Placental pericyte (primary cell): ENCODE measurements at places on chromosomes 3 and 15. TPM values are rescaled to one million over a fixed set of nuclear protein-coding genes. Genes with fewer than 3 reads are reported as not detected.

Gene LMAN1L
- under 0.01 TPM in 1 of 2 replicates, not detected in the other for total RNA-seq

Gene RAMAC
- 32.1 and 41.6 TPM in 2 replicates for total RNA-seq

Gene CFAP161
- total RNA-seq: 0.72 TPM in 1 of 2 replicates, not detected in the other

Gene MKRN3
- 3.9 and 5.2 TPM in 2 replicates for total RNA-seq

Gene CIAO2A
- total RNA-seq: 36.5 and 52.8 TPM in 2 replicates

Gene ADAMTSL3
- total RNA-seq: 0.22 TPM in 1 of 2 replicates, not detected in the other

Gene RLBP1
- not detected in 2 replicates for total RNA-seq

Gene RASL12
- 0.22 and 1.6 TPM in 2 replicates for total RNA-seq

Gene ZNF660
- 1.7 and 1.8 TPM in 2 replicates for total RNA-seq

Gene PRSS50
- not detected in 2 replicates for total RNA-seq

Gene WNT7A
- total RNA-seq: not detected in 2 replicates

Gene CLSTN2
- under 0.01 and 3.6 TPM in 2 replicates for total RNA-seq

Gene FHIT
- 0.29 TPM in 1 of 2 replicates, not detected in the other for total RNA-seq

Gene LRRC15
- total RNA-seq: 0.22 and 4.2 TPM in 2 replicates

Gene TMC3
- total RNA-seq: not detected in 2 replicates

Gene SYNM
- 6.8 and 10.6 TPM in 2 replicates for total RNA-seq

Gene GPR149
- total RNA-seq: not detected in 2 replicates

Gene RFT1
- 12.0 and 24.9 TPM in 2 replicates for total RNA-seq

Gene THAP10
- total RNA-seq: 1.8 and 5.7 TPM in 2 replicates

Gene NRG4
- not detected in 2 replicates for total RNA-seq

Gene WWTR1
- 41.1 and 133 TPM in 2 replicates for total RNA-seq

Gene SLC2A2
- total RNA-seq: not detected in 2 replicates

Gene PLCD1
- 16.0 and 23.4 TPM in 2 replicates for total RNA-seq

Gene GPR171
- not detected in 2 replicates for total RNA-seq

Gene ALG1L2
- not detected in 2 replicates for total RNA-seq

Gene LARP6
- 40.5 and 211 TPM in 2 replicates for total RNA-seq

Gene GPR176
- total RNA-seq: 177 and 201 TPM in 2 replicates

Gene AMIGO3
- total RNA-seq: 2.1 and 2.4 TPM in 2 replicates

Gene KNSTRN
- 16.6 and 72.0 TPM in 2 replicates for total RNA-seq

Gene DUOX2
- total RNA-seq: not detected in 2 replicates

Gene FMN1
- 0.22 and 3.0 TPM in 2 replicates for total RNA-seq

Gene AKAP13
- total RNA-seq: 76.8 and 120 TPM in 2 replicates

Gene GNAI2
- total RNA-seq: 306 and 400 TPM in 2 replicates

Gene TGM4
- total RNA-seq: not detected in 2 replicates

Gene ROPN1
- total RNA-seq: not detected in 2 replicates

Gene PIERCE2
- total RNA-seq: 1.8 TPM in 1 of 2 replicates, not detected in the other

Gene ATP13A5
- total RNA-seq: not detected in 2 replicates

Gene BFSP2
- total RNA-seq: not detected in 2 replicates

Gene STAB1
- under 0.01 and 0.57 TPM in 2 replicates for total RNA-seq

Gene RAB6B
- total RNA-seq: under 0.01 and 0.14 TPM in 2 replicates

Gene SAMMSON
- not detected in 2 replicates for total RNA-seq

Gene TRANK1
- 10.7 and 47.5 TPM in 2 replicates for total RNA-seq

Gene FETUB
- not detected in 2 replicates for total RNA-seq

Gene APBA2
- total RNA-seq: 20.8 and 37.1 TPM in 2 replicates
